Left lung (tissue), 14 donors: ENCODE measurements at places on chromosomes 7 and 10. TPM values are rescaled to one million over a fixed set of nuclear protein-coding genes. Genes with fewer than 3 reads are reported as not detected.

DNA sequence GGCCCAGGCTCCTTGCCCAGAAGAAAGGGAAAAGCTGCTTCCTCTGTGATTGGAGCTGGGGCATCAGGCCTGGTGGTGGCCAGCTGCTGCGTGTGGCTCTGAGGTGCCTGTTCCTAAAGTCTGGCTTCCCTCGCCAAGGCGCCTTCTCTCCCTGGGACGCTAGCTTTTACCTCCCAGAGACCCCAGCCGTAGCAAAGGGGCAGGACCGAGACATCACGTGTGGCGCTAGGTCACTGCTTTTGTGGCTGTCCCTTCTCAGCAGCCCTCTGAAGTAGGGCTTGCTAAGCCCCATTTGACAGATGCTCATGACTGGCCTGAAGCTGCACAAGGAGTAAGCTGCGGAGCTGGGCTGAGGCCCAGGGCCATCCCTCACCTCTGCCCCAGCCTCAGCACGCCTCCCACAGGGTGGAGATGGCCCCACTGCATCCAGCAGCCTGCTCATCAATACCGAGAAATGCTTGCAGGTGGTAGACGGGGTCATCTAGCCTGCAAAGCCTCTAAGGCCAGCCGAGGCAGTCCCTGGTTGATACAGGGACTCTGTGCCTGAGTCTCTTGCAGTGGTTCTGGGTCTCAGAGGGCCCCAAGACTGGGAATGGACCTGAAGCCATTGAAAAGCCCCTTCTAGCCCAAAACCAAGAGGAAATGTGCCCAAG, 171.2 kb downstream of the LCOR start:
- H3K36me3 ChIP-seq = no peaks in the 10 kb centered on the region
- DNase-seq = no peak
- H3K4me1 ChIP-seq = no peaks in the 10 kb centered on the region
- no peak overlapping the region for H3K4me3 ChIP-seq
- no peaks in the 10 kb centered on the region for H3K27me3 ChIP-seq
- H3K27ac ChIP-seq = no peak overlapping the region

- no peak for DNase-seq
- H3K27me3 ChIP-seq = peaks cover 10% of the 10 kb centered on the region
- no peaks in the 10 kb centered on the region for H3K4me1 ChIP-seq
- no peak overlapping the region for H3K4me3 ChIP-seq
These were observed 58.2 kb upstream of the BET1 start for GRCh38 chr7:94062372-94062771.

DNA sequence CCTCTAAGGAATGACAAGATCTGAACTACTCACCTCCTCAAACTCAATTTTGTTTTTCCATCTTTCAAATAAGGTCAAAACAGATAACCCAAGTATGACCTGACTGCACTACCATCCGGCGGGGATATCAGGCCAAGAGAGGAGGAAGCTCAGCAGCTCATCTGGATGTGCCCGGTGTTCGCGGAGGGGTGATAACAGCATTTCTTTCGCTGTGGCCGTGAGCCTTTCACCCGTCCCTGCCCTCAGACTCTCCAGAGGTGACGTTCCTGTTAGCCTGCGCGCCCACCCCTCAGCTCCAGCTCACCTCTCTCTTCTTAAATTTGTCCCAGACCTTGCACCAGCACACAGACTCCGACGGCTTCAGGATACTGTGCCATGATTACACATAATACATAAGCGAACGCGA, 526 bp downstream of the ZNF248 start:
- peaks cover 10% of the 10 kb centered on the region for H3K36me3 ChIP-seq
- peak; percentile 40 for DNase-seq
- H3K4me3 ChIP-seq = peak overlapping the region; percentile 78
- no peaks in the 10 kb centered on the region for H3K4me1 ChIP-seq
- peak overlapping the region; percentile 97 for H3K27ac ChIP-seq

DNA sequence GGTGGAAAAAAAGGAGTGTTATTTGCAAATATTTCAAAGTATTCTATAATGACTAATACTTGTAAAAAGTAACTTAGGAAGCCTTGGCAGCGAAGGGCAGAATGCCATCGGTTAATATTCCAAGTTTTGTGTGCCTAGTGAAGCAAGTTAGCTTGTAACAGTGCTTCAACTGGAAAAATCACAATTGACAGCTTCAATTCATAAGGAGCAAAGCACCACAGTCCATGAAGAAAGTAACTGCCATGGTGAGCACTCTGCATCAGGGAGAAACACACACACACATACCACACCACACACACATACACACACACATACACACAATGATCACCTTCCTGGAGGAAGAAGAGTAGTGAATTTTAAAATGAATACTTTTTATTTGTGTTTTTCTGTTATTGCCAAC, 298.3 kb downstream of the CNTNAP2 start:
- no peak for DNase-seq
- H3K27me3 ChIP-seq = no peaks in the 10 kb centered on the region
- H3K27ac ChIP-seq = no peak overlapping the region

DNA sequence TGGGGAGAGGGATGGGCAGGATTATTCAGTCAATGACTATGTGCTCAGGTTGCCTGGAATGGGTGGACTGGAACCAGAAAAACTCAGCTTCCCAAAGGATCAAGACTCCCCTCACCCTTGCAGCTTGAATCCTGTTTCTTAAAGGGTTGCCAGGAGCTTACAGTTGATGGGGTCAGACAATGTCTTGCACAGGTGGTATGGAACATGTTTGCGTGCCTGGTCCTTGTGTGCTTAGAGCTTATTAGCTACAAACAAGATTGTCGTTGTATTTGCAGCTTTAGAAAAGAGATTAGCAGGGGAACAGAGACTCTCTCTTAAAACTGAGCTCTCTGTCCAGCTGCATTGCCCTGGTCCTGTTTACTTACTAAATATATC, 56.9 kb downstream of the PRR15 start:
- no peaks in the 10 kb centered on the region for H3K4me1 ChIP-seq
- DNase-seq = no peak
- H3K4me3 ChIP-seq = no peak overlapping the region
- H3K27me3 ChIP-seq = no peaks in the 10 kb centered on the region

- no peak for DNase-seq
- no peaks in the 10 kb centered on the region for H3K4me1 ChIP-seq
- H3K27me3 ChIP-seq = no peaks in the 10 kb centered on the region
- no peak overlapping the region for H3K4me3 ChIP-seq
- no peaks in the 10 kb centered on the region for H3K36me3 ChIP-seq
These were observed 24.3 kb downstream of the RGR start for GRCh38 chr10:84269162-84269561.

- no peaks in the 10 kb centered on the region for H3K4me1 ChIP-seq
- H3K36me3 ChIP-seq = no peaks in the 10 kb centered on the region
- no peak overlapping the region for H3K27ac ChIP-seq
These were observed 282.7 kb downstream of the POU6F2 start for GRCh38 chr7:39260279-39260844.

- H3K27me3 ChIP-seq = no peaks in the 10 kb centered on the region
- H3K4me1 ChIP-seq = peaks cover 23% of the 10 kb centered on the region
- H3K36me3 ChIP-seq = no peaks in the 10 kb centered on the region
- no peak for DNase-seq
- H3K27ac ChIP-seq = no peak overlapping the region
These were observed 43.8 kb downstream of the SHOC2 start for GRCh38 chr10:110963162-110963561.

GRCh38 chr7:155252892-155253501, 44.7 kb upstream of the INSIG1 start:
- no peaks in the 10 kb centered on the region for H3K27me3 ChIP-seq
- peak; percentile 71 for DNase-seq
- H3K27ac ChIP-seq = no peak overlapping the region
- no peak overlapping the region for H3K4me3 ChIP-seq
- no peaks in the 10 kb centered on the region for H3K36me3 ChIP-seq
- no peaks in the 10 kb centered on the region for H3K4me1 ChIP-seq

GRCh38 chr7:15687546-15688278, 1.2 kb upstream of the MEOX2 start:
- H3K27ac ChIP-seq = peak overlapping the region; percentile 82
- DNase-seq = no peak
- H3K4me1 ChIP-seq = no peaks in the 10 kb centered on the region
- no peaks in the 10 kb centered on the region for H3K36me3 ChIP-seq
- peak overlapping the region; percentile 36 for H3K4me3 ChIP-seq

- peak overlapping the region; percentile 97 for H3K4me3 ChIP-seq
- H3K4me1 ChIP-seq = peaks cover 17% of the 10 kb centered on the region
- no peaks in the 10 kb centered on the region for H3K36me3 ChIP-seq
- DNase-seq = no peak
These were observed 1.2 kb downstream of the HSPA14 start for GRCh38 chr10:14839305-14839695.

DNA sequence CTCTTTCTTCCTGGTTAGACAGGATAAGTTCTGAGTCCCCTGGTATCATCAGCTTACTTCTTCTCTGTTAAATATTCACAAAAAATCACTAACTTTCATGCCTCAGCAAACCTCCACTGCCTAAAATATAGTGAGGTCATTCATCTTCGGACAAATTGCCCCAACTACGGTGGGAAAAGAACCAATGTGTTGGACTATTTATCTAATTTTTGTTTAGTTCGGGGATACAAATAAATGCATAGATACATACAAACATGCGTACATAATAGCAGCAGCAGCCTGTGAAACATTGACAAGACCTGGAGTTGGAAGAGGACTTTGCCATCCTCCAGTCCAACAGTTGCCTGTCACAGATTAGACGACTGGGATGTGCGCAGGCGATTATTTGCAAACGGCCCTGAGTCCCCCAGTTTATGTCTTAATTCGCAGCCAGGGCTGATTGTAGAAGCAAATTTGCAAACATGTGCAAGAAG, 51.5 kb downstream of the EGFR start:
- H3K36me3 ChIP-seq = no peaks in the 10 kb centered on the region
- H3K4me1 ChIP-seq = peaks cover 35% of the 10 kb centered on the region
- DNase-seq = no peak
- no peak overlapping the region for H3K27ac ChIP-seq
- no peak overlapping the region for H3K4me3 ChIP-seq

- peak overlapping the region; percentile 20 for H3K27ac ChIP-seq
- H3K27me3 ChIP-seq = no peaks in the 10 kb centered on the region
- peaks cover 12% of the 10 kb centered on the region for H3K4me1 ChIP-seq
- no peaks in the 10 kb centered on the region for H3K36me3 ChIP-seq
These were observed 94.9 kb upstream of the KCNIP2 start for GRCh38 chr10:101938305-101939007.

GRCh38 chr10:61779950-61780659, 117.4 kb downstream of the CABCOCO1 start:
- no peaks in the 10 kb centered on the region for H3K4me1 ChIP-seq
- H3K4me3 ChIP-seq = no peak overlapping the region
- H3K27me3 ChIP-seq = no peaks in the 10 kb centered on the region

GRCh38 chr7:37705976-37706375, 22.4 kb downstream of the GPR141 start:
- H3K4me1 ChIP-seq = peaks cover 48% of the 10 kb centered on the region
- H3K4me3 ChIP-seq = no peak overlapping the region
- no peaks in the 10 kb centered on the region for H3K36me3 ChIP-seq
- no peak for DNase-seq
- no peak overlapping the region for H3K27ac ChIP-seq

GRCh38 chr7:88106434-88106833, 113.4 kb downstream of the SRI start:
- no peaks in the 10 kb centered on the region for H3K27me3 ChIP-seq
- H3K4me3 ChIP-seq = no peak overlapping the region
- no peak for DNase-seq
- H3K4me1 ChIP-seq = no peaks in the 10 kb centered on the region
- H3K27ac ChIP-seq = no peak overlapping the region
- H3K36me3 ChIP-seq = no peaks in the 10 kb centered on the region

- no peaks in the 10 kb centered on the region for H3K36me3 ChIP-seq
- no peak for DNase-seq
- H3K4me3 ChIP-seq = no peak overlapping the region
- no peaks in the 10 kb centered on the region for H3K4me1 ChIP-seq
- no peaks in the 10 kb centered on the region for H3K27me3 ChIP-seq
These were observed 256.1 kb downstream of the INHBA start for GRCh38 chr7:41446606-41447449.

- no peak for DNase-seq
- H3K4me3 ChIP-seq = no peak overlapping the region
- no peaks in the 10 kb centered on the region for H3K27me3 ChIP-seq
- no peak overlapping the region for H3K27ac ChIP-seq
- H3K36me3 ChIP-seq = no peaks in the 10 kb centered on the region
These were observed 42.8 kb downstream of the CPXM2 start for GRCh38 chr10:123848564-123849457.

DNA sequence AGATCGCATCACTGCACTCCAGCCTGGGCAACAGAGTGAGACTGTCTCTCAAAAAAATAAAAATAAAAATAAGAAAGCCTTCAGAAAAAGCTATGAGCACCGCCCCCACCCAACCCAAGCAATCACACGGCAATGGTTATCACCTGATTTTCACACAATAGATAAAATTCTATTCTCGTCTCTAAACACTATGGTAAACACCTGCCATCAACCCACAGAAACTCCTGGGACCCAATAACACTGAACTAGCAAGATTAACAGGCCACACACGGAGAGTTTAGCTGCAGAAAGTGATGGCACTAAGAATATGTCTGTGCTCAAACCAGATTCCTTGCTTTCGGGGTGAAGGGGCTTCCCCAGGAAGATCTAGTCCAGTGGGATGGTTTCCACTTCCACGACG, 173.8 kb downstream of the DIP2C start:
- no peaks in the 10 kb centered on the region for H3K27me3 ChIP-seq
- no peak for DNase-seq

GRCh38 chr7:66216687-66217086, 11.6 kb downstream of the TPST1 start:
- no peaks in the 10 kb centered on the region for H3K27me3 ChIP-seq
- no peak overlapping the region for H3K27ac ChIP-seq
- H3K4me1 ChIP-seq = no peaks in the 10 kb centered on the region
- no peak overlapping the region for H3K4me3 ChIP-seq
- H3K36me3 ChIP-seq = no peaks in the 10 kb centered on the region

DNA sequence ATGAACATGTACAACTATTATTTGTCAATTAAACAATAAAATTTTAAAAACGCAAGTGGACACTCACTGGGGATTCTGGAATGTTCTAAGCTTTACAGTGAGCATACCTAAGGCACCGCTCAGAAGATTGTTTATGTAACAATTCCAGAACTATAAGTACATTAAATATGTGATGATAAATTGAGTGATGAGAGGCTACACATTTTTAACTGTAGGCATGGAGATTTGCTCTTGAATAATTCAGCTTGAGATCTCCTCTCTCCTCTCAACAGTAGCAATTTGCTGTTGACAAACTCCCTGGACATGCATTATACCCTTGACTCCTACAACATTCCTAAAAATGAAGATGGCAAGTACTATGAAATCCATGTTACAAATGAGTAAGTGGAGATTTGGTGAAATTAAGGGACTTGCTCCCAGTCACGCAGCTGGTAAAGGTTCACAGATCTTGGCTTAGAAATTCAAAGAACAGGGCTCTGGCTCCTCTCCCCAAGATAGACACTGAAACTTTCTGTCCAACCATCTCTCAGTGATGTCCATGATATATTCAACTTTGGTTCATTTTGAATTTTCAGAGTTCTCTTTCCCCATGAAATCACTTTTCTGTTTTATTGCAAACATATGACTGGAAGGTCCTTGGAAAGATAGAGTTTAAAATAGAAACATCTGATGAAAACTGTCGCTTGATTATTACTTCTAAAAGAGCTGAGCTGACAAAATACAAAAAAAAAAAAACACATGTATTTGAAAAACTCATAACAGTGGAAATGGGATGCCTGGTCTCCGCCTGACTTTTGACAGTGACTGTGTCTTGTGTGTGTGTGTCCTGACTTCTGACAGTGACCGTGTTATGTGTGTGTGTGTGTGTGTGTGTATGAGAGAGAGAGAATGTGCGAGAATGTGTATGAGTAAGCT, 488.3 kb downstream of the TNS3 start:
- no peak overlapping the region for H3K27ac ChIP-seq
- no peaks in the 10 kb centered on the region for H3K36me3 ChIP-seq
- H3K27me3 ChIP-seq = no peaks in the 10 kb centered on the region
- no peak overlapping the region for H3K4me3 ChIP-seq

HOXA5 gene
- 16.1 TPM for total RNA-seq

CFAP69 gene
- 5.0 TPM for total RNA-seq

HYCC1 gene
- total RNA-seq = 54.5 TPM

RPEL1 gene
- 0.13 TPM for total RNA-seq

JAKMIP3 gene
- total RNA-seq = 0.38 TPM

FXYD4 gene
- total RNA-seq = 1.0 TPM
